Activated T-helper 2 cell treated with anti-CD3 and anti-CD28 coated beads, Interferon-gamma antibody, Interleukin-2, Interleukin-4, amounts not matched to agents 10 μg/mL and 5 μg/mL and 100 μg/mL, durations not matched to agents 14 hours and 24 hours and 36 hours (primary cell): ENCODE measurements at places on chromosomes 4 and X. TPM values are rescaled to one million over a fixed set of nuclear protein-coding genes. Genes with fewer than 3 reads are reported as not detected.

DNA sequence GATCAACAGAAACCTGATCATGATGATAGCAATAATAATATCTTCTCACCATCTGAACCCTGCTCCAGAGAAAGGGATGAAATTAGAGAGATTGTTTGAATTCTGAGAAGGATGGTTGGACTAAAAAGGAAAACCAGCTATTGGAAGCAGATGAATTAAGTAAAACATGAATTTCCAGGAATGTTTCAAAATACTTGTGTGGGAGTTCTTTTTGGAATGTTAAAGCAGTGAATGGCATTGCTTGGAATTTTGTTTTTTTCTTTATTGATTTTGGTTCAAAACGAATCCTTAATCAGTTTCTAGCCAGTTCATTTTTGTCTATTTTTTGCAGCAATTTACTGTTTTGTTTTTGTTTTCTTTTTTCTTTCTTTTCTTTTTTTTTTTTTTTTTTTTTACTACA, 150.3 kb downstream of the NHS start:
- no peaks in the 10 kb centered on the region for H3K27me3 ChIP-seq
- peaks cover 2% of the 10 kb centered on the region for H3K4me1 ChIP-seq
- DNase-seq: no peak

DNA sequence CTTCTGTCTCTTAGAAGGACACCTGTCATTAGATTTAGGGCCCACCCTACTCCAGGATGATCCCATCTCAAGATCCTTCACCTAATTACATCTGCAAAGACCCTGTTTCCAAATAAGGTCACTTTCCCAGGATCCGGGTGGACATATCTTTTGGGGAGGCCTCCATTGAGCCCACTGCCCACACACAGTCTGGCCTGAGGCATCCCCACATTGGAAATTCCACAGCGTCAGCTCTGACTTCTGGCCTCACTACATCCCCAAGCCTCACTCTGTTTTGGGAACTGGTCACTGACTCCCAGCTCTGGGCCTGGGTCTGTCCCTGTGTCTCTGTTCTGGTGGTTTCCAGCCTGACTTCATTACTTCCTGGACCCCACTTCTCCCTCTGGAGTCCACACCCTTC, 285.5 kb downstream of the CRLF2 start:
- H3K4me3 ChIP-seq: no peak overlapping the region
- H3K4me1 ChIP-seq: no peaks in the 10 kb centered on the region
- H3K27me3 ChIP-seq: no peaks in the 10 kb centered on the region
- no peak for DNase-seq

DNA sequence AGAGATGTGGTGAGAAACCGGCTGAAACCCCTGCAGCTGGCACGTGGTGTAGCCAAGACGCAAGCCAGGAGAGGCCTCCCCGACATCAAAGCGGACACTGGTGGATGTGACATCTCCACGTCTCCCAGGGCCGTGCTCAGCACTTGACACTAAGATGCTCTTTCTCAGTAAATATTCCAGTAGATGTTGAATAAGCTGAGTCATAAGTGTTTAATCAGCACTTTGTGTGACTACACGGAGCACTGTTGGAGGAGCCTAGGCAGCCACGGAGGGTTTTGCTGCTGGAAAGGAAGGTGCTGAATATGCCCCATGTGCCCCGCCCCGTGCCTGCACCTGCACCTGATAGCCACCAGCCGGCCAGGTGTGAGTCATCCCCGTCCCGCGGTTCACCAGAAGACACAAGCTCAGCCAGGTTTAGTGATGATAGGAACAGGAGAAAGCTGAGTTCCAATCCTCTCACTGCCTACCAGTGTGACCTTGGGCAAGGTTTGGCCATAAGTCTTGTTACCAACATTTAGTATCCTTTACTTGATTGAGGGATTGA, 29.0 kb upstream of the C4orf50 start:
- H3K4me3 ChIP-seq: no peak overlapping the region
- peaks cover 14% of the 10 kb centered on the region for H3K4me1 ChIP-seq
- no peak overlapping the region for H3K27ac ChIP-seq
- H3K27me3 ChIP-seq: no peaks in the 10 kb centered on the region
- H3K36me3 ChIP-seq: peaks cover 4% of the 10 kb centered on the region

- H3K4me3 ChIP-seq: no peak overlapping the region
- no peaks in the 10 kb centered on the region for H3K4me1 ChIP-seq
- H3K27me3 ChIP-seq: no peaks in the 10 kb centered on the region
- H3K36me3 ChIP-seq: peaks cover 19% of the 10 kb centered on the region
Observed at GRCh38 chr4:127844601-127845116, 36.0 kb upstream of the PLK4 start.

Gene KLHL4
- total RNA-seq: not detected in 2 replicates

Gene MFAP3L
- total RNA-seq: 0.14 and 0.16 TPM in 2 replicates
